ENCODE measurements at places on chromosomes 5 and 9. TPM values are rescaled to one million over a fixed set of nuclear protein-coding genes. Genes with fewer than 3 reads are reported as not detected.

DNA sequence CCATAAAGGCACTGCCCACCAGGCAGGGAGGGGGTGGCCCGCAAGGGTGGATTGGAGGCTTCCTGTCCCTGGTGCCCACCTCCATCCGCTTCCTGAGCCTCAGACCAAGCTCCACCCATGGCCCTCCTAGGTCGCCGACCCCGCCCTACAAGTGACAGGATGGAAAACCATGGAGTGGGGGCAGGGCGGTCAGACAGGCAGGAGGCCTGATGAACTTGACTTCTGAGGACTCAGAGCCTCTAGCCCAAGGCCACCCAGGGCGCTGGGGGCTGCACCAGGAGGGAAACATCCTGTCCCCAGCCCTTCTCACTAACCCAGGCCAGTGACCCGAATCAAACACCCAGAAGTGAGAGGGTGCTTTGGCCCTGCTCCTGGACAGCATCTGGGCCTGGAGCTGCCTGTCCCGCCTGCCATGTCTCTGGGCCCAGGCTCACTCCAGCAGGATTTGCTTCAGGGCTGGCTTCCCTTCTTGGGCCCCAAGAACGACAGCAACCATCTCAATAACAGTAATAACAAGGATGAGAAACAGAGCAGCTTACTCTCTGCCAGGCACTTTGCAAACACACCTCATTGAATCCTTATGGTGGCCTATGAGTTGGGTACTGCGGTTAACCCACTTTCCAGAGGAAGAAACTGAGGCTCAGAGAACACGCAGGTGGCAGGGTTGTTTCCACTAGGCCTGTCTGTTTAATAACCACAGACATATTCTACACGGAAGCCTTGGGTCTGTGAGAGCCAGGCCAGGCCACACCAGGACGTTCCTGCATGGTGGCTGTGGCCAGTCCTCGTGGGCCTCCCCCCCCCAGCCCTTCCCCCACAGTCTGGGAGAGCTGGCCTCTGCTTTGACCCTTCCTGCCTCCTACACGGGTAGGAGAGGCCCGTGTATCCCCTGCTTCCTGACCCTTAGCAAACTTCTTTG, 4.4 kb upstream of the ST6GALNAC6 start:
- peak; percentile 43 for ATAC-seq

GRCh38 chr9:122329597-122329996, 41.2 kb upstream of the PTGS1 start:
- ATAC-seq: no peak

The NMUR2 gene
- not detected for total RNA-seq

The ANXA2R gene
- 1.8 TPM for total RNA-seq

DNA sequence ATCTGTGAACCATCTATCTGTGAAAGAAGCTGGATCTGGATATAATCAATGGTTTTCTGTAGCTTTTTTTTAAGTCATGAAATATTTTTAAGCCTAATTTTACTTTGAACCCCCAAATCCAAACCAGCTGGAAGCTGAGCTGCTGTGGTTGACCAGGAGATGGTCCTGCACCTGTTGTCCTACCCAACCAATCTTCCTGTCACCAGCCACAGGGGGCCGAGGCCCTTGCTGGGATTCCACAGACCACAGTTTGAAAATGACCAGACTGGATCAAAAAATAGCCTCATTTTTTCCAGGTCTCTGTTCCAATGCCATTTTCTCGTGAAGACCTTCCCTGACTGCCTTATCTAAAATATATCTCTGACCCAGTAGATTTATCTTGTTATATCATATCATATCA, 200.6 kb downstream of the SGCD start:
- ATAC-seq: no peak

DNA sequence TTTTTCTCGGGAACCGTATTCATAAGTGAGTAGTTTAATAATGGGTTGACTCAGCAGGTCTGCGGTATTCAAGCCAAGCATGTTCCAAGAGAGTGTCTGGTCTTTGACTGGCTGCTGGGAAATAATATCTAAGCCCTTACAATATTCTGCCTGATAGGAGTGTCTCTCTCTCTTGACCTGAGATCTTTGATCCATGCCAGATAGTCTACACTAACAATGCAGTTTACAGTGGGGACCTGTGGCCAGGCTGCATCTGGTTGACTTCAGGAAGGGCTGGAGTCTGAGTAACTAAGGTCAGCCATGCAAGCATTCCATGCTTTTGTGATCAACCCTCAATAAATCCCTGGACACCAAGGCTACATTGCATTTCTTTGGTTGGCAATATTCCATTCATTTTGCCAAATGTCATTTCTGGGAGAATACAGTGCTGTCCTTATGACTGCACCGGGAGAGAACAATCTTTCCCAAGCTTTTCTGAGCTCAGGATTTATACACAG, 195.5 kb downstream of the SEMA5A start:
- ATAC-seq: no peak

- peak; percentile 74 for ATAC-seq
Observed at GRCh38 chr9:97714435-97714834, 17.3 kb upstream of the XPA start.

The RMI1 gene
- total RNA-seq: 6.7 TPM

The WDR31 gene
- total RNA-seq: 3.7 TPM

GRCh38 chr5:147643142-147643541, 133.3 kb upstream of the DPYSL3 start:
- peak; percentile 60 for ATAC-seq

The PCA3 gene
- not detected for total RNA-seq

- peak; percentile 86 for ATAC-seq
Observed at GRCh38 chr5:80399526-80400239, 8.2 kb upstream of the ZFYVE16 start.

The MEF2C gene
- 4.5 TPM for total RNA-seq

DNA sequence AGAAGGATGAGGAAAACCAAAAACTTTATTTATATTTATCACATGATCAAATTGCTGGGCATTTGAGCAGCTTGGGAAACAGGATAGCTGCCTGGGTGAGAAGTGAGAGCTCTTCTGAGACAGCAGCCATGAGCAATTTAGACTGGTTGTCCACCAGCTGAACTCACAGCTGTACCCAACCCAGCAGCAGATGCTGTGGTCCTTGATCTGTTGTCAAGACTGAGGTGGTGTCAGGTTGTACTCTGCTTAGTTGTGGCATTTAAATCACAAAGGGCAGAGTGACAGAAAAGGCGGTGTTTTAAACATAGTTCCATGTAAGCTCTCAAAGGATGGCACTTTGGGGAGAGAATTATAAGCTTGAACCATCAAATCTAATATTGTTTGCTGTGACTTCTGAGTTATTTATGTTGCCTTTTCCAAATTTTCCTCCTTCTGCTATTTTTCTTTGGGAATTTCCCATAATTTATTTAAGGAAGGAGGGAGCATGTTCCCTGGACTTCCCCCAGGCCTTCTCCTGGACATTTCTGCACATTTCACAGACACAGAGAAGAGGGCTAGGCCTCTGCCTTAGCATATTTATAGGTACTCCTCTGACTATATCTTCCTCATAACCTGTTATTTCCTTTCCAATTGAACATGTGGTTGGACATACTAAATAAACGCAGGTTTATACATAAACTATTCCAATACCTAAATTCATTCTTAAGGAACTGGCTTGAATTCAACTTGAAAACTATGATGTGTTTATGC, 117.7 kb upstream of the FER start:
- ATAC-seq: no peak

- no peak for ATAC-seq
Observed at GRCh38 chr9:36392489-36392888, 7.6 kb downstream of the RNF38 start.

The PHF24 gene
- total RNA-seq: 0.48 TPM

The OR1J2 gene
- not detected for total RNA-seq

DNA sequence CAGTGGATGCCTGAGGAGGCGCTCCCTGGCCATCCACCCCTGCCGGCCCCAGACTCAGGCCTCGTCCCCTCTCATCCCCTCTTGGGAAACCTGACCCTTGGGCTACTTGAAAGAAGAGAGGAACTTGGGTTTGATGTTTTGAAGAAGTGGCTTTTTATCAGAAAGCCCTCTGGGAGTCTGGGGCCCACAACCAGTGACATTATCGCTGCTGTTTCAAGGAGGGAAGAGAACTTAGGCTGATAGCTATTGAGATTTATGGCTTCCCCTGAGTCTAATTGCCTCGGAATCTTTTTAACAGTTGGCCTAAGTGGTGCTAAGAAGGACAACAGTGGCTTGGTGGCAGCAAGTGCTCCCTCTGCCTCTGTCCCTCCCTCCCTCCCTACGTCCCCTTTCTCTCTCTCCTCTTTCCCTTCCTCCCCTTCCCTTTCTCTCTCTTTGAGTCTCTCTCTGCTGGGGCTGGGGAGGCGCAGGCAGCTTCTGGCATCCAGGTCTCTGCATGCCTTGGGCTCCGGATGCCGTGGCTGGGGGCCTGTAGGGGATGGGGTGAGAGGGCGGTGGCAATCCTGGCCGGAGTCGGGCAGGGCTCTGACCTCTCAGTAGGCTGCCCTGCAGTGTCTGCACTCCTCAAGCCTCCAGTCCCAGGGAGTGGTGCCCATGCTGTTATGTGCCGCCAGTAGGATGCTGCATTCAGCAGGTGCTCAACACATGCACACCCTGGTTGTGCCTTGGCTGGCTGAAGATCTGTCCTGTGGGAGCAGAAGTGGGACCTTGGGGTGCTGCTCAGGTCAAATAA, 49.6 kb upstream of the RXRA start:
- ATAC-seq: no peak

The MXD3 gene
- total RNA-seq: 7.8 TPM

The BTF3 gene
- total RNA-seq: 764 TPM

- ATAC-seq: no peak
Observed at GRCh38 chr5:160850421-160850820, 1.6 kb downstream of the ATP10B start.

- no peak for ATAC-seq
Observed at GRCh38 chr9:15158064-15158463, 149.0 kb downstream of the TTC39B start.

GRCh38 chr9:94812343-94812742, 85.8 kb downstream of the AOPEP start:
- no peak for ATAC-seq

GRCh38 chr5:109936996-109937395, 247.3 kb downstream of the MAN2A1 start:
- ATAC-seq: no peak

DNA sequence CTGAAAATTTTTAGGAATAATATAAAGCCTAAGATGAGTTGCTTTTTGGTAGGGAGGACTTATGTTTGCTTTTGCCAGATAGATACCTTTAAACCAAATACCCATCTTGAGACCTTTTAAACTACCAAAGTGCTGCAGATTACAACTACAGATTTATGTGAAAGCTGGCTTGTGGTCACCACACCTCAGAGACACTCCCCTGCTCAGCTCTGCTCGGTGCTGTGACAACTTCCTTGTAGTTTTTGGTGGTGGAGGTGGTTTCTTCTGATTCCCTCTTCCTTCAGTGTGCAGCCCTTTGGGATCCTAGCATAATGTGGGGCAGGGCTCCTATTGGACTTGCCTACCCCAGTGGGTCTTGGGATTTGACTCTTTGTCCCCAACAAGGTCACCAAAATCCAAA, 29.2 kb downstream of the GARNL3 start:
- ATAC-seq: no peak

The MAP1B gene
- total RNA-seq: 8.4 TPM

- peak; percentile 78 for ATAC-seq
Observed at GRCh38 chr5:143262393-143263174, 140.9 kb downstream of the NR3C1 start.

The LPCAT1 gene
- 15.0 TPM for total RNA-seq

DNA sequence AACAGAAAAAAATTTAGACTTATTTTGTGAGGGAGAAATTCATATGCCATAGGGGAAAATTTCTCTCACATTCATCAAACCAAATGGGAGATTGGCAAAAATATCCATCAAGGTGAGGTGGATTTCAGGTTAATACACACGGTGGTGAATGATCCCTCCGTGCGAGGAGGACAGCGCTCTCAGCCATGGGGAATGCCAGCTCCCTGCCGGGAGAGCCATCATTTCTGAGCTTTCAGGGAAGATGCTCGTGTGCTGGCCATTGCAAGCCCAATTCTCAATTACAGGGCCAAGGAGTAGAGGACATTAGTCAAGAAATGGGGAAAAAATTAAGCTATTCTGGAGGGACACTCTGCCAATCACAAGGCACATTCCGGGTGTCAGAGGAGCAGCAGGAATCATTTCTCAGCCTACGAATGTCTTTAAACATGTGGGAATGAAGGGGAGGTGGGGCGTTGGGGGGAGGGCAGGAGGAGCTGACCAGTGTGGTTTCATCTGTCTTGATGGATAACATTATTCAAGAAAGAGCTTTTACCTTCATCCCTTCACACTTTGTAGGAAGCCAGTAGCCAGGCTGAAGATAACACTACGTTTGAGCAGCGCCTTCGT, 165.5 kb downstream of the DAB2IP start:
- ATAC-seq: no peak

The GABRA6 gene
- not detected for total RNA-seq

DNA sequence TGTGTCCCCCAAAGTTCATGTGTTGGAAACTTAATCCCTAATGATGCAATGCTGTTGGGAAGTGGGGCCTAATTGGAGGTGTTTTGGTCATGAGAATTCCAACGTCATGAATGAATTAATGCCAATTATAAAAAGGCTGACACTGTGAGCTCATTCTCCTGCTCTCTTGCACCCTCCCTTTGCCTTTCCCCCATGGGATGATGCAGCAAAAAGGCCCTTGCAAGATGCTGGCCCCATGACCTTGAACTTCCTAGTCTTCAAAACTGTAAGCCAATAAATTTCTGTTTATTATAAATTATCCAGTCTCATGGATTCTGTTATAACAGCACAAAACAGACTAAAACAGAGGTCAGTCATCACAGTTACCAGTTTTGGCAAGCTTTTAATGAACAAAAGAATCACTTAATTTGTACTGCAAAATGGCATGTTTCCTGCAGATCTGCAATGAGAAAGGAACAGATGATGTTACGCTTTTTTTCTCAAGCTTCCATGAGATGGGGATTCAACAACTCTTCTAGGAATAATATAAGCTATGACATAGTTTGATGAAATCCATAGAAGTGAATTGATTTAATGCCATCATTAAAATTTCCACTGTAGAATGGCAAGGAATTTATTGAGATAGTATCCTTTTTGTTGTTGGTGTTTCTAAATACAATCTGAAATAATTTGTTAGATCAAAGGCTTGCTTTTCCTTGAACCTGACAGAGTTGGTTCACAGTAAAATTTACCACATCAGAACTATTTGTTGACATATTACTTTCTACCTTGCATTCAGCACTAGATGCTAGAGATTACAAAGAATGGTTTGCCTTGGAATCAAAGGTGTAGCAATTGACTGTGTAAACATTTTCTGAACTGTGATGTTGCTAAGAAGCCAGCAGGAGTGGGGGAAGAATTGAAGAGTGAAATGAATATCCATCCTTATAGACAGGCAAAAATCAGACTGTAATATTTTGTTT, 29.3 kb upstream of the RFK start:
- ATAC-seq: no peak

The SPATA6L gene
- total RNA-seq: 3.1 TPM

- no peak for ATAC-seq
Observed at GRCh38 chr9:9341203-9341602, 1271.6 kb downstream of the PTPRD start.

- no peak for ATAC-seq
Observed at GRCh38 chr9:98790134-98790841, 6.1 kb downstream of the ANKS6 start.

The FBLL1 gene
- not detected for total RNA-seq

GRCh38 chr9:119662329-119662728, 293.1 kb upstream of the BRINP1 start:
- no peak for ATAC-seq

- ATAC-seq: peak; percentile 41
Observed at GRCh38 chr5:175772747-175773533, 98.4 kb upstream of the CPLX2 start.
